D341Med (cell line): ENCODE measurements at places on chromosomes 1 and 21.

GRCh38 chr1:66916320-66916719, 8.3 kb downstream of the DNAI4 start:
- no peak for DNase-seq

GRCh38 chr21:41378849-41379248, 17.0 kb downstream of the MX2 start:
- no peak for DNase-seq

GRCh38 chr1:183363972-183364371, 54.2 kb downstream of the NMNAT2 start:
- no peak for DNase-seq

DNA sequence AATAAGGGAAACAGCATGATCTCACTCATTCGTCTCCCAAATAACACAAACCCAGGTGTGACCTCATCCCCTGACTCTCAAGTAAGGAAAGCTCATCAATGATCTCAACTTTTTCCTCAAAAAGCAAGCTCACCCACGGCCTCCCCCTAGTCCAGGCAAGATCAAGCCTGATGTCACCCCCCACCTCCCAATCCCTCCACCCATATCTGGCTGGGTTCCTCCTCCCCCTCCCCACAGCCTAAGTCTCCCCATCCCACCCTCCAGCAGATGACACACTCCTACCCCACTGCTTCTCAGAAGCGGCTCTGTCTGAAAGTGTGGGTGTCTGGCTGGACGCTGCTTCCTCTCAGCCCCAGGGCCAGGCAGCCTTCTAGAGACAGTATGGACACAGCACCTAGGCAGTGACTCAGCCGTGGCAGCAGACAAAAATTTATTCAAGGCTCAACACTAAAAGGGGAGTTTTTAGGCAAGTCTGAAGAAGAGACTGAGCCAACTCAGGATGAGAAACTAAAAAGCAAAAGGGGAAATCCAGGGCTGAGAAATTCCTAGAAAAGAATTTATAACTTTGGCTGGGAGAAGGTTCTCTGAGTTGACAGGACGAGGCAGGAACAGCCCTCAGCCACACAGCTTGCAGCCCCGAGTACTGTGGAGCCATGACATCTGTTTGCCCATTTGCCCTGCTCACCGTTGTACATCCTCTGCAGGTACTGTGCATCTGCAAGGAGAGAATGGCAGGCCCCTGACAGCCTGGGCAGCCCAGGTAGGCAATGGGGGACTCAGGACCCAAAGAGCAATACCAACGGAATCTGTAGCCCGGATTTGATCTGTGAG, 81.6 kb upstream of the LRRC8D start:
- no peak for DNase-seq

GRCh38 chr1:229579059-229579673, 20.7 kb upstream of the ABCB10 start:
- peak; percentile 55 for DNase-seq
